ENCODE measurements at places on chromosomes 2 and 18.

GRCh38 chr2:3754795-3755194 is 51.4 kb downstream of the DCDC2C start:
- DNase-seq: no peak

DNA sequence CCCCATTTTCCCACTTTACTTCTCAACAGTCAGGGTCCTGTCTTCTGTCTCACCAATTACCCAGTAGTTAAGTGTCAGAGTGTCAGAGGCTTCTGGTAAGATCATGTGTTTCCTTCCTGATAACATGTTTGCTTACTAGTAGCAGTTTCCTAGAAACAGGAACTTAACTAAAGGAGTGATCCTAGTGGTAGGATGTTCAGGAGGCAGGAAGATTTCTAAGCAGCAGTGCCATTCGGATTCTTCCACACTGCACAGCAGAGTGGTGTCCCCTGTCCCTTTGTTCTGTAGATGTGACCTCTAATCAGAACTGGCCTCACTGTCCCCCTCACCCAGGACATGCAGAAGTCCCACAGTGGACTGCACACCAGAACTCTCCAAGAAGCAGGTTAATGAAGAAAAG is 221.8 kb upstream of the OSR1 start:
- DNase-seq: no peak

DNA sequence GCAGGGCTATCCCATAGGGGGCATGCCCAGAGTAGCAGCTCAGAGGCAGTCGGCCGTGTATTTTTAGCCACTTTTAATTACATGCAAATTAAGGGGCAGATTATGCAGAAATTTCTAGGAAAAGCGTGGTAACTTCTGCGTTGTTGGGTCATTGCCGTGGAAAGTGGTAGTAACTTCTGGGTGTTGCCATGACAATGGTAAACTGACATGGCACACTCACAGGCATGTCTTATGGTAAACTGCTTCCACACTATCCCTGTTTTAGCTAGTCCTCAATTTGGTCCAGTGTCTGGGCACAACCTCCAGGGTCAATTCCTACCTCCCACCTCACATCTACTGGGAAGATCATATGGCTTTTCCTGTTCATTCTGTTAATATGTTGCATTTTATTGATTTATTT is 428.9 kb upstream of the FANCL start:
- no peak for DNase-seq

- DNase-seq: no peak
Measured at GRCh38 chr2:222598611-222599010, 57.3 kb downstream of the FARSB start.

GRCh38 chr2:188187726-188188125 is 103.9 kb upstream of the GULP1 start:
- no peak for DNase-seq

GRCh38 chr2:55096586-55096985 is 46.3 kb upstream of the RTN4 start:
- DNase-seq: no peak

DNA sequence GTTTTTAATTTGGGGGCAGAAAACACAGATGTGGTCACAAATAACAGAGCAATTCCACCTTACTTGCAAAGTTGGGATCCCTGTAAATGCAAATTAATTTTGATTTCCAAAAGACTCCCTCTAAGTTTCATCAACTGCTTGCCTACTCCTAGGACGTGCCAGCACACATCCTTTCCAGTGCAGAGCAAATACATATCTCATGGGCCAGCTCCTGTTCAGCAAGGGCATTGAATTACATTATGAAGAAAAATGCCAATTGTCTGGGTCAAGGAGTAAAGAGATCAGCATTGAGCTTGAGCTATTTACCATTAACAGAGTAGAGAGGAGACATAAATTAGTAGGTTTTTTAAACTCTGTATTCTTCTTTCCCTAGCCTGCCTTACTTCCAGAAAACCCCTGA is 18.8 kb downstream of the PID1 start:
- no peak for DNase-seq

- DNase-seq: no peak
Measured at GRCh38 chr2:144865670-144866069, 345.8 kb upstream of the ZEB2 start.

DNA sequence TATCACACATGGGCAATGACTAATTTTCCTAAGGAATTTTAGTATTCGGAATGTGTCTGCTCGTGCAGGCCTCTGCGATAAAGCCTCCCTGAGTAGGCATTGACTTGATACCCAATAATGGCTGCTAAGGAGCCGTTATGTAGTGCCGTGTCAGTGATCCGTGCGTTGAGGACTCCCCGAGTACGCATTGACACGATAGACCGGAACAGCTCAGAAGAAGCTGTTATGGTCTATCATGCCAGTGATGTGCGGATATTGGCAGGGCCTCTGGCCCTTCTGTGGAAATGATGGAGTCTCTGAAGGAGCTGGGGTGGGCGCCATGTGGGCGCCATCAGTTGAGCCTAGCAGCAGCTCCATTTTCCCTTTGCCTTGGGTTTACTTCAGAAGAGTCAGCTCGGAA is 29.1 kb downstream of the ZEB2 start:
- DNase-seq: no peak

- DNase-seq: no peak
Measured at GRCh38 chr2:31539505-31539904, 41.2 kb downstream of the SRD5A2 start.

DNA sequence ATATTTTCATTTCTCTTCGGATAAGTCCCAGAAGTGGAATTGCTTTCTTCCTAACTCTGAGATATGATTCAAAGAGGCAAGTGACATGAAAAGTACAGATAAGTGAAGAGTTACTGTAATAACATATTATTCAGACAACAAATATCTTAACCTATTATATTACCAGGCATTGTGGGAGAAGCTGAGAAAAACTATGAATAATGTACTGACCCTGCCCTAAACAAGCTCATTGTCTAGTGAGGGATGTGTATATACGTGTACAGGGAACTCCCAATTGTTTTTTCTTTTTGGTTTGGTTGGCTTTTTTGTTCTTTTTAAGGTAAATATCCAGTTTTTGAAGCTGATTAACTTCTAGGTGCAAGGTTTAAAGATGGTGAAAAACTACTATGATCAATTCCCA is 26.5 kb downstream of the NCKAP1 start:
- no peak for DNase-seq

DNA sequence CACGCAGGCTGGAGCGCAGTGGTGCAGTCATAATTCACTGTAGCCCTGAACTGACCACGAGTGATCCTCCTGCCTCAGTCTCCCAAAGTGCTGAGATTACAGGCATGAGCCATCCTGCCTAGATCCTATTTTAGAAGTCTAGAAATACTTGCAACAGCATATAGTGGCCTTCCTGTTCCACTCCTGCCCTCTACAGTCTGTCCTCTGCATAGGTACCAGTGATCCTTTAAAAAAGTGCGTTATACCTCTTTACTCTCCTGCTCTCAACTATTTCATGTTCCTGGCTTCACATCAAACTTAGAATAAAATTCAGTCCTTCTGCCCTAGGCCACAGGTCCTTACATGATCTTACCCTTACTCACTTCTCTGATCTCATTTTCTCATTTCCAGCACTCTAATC is 6.0 kb downstream of the COMMD1 start:
- DNase-seq: peak; percentile 6

GRCh38 chr2:2898744-2899143 is 478.9 kb downstream of the EIPR1 start:
- no peak for DNase-seq

- DNase-seq: peak; percentile 60
Measured at GRCh38 chr18:36420826-36421225, 123.3 kb downstream of the FHOD3 start.

GRCh38 chr18:13258921-13259320 is 40.4 kb downstream of the LDLRAD4 start:
- no peak for DNase-seq

All from fibroblast of mammary gland (primary cell).